ENCODE measurements at places on chromosomes 12 and 14. TPM values are rescaled to one million over a fixed set of nuclear protein-coding genes. Genes with fewer than 3 reads are reported as not detected.

Gene CCDC88C
- 103 TPM for total RNA-seq

Gene CCDC196
- total RNA-seq: not detected

Gene RAB21
- total RNA-seq: 97.0 TPM

Gene DPY19L2
- total RNA-seq: 1.9 TPM

Gene TSPAN11
- total RNA-seq: 0.28 TPM

Gene LRRC43
- total RNA-seq: 0.74 TPM

Gene TCHP
- 25.1 TPM for total RNA-seq

Gene MYF5
- total RNA-seq: not detected

Gene DBX2
- total RNA-seq: not detected

Gene IL26
- total RNA-seq: 0.53 TPM

DNA sequence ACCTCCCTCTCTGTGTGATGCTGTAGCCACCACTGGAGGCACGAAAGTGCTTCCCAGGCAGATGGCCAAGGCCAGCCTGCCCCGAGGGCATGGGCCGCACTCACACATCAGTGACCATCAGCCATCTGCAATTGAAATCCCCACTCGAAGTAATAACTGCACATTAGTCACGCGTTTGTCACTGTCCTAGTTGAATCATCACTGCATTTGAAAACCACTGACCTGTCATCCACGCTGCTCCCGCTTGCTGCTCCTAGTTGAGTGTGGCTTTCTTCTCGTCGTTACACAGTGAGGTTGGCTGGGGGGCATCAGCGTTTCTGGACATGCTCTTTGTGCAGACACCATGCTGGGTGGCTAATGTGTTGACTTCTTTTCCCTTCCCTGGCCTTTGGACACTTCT, 176.1 kb downstream of the ADGRD1 start:
- DNase-seq: no peak

GRCh38 chr14:98923596-98923995, 348.4 kb downstream of the BCL11B start:
- no peak for DNase-seq

GRCh38 chr12:12327802-12328201, 22.2 kb downstream of the MANSC1 start:
- peak; percentile 25 for DNase-seq

DNA sequence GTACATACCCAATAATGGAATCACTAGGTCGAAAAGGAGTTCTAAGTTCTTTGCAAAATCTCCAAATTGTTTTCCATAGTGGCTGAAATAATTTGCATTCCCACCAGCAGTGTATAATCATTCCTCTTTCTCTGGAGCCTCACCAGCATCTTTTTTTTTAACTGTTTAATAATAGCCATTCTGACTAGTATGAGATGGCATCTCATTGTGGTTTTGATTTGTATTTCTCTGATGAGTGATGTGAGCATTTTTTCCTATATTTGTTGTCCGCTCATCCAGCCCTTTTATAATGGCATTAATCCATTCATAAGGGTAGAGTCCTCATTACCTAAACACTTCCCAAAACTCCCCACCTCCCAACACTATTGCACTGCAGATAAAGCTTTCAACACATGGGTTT, 278.3 kb downstream of the SEC23A start:
- no peak for DNase-seq

DNA sequence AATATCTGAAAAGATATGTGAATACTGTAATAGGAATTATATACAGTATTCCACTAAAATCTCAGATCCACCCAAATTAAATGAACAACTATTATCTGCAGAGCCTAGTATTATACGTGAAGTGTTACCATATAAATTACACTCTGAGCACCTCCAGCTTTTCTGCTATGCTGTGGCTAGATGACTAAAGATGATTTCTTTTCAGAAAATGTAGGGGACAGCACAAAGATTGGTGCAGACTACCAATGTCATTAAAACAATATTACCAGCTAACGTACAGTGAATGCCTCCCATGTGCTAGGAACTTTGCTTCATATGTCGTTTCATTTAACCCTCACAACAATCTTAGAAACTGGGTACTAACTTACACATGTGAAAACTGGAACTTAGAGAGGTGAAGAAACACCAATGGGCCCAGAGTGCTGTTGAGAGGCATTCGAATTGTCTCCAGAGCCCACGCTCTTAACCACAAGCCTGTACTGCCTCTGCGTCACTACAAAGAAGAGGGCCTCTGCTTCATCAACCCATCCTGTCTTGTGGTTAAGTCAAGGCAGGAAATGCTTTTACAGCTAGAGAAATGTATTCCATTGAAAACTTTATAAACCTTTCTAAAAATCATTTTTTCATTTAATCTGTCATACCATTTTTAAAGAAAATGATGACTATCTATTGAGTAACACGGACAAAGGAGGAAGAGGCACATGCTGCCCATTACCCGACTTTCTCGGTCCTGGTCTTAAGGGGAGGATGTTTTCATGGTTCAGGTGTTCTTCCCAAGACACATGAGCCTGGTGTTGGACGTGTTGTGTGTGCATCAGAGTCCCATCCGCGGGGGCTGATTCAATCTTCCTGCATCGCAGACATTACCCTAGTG, 1.3 kb downstream of the GPR65 start:
- DNase-seq: peak; percentile 70

- no peak for DNase-seq
These were observed 44.6 kb upstream of the FAR2 start for GRCh38 chr12:29104516-29104915.

GRCh38 chr14:100149851-100150611, 9.4 kb downstream of the DEGS2 start:
- no peak for DNase-seq

GRCh38 chr12:778615-779014, 26.2 kb downstream of the WNK1 start:
- no peak for DNase-seq

DNA sequence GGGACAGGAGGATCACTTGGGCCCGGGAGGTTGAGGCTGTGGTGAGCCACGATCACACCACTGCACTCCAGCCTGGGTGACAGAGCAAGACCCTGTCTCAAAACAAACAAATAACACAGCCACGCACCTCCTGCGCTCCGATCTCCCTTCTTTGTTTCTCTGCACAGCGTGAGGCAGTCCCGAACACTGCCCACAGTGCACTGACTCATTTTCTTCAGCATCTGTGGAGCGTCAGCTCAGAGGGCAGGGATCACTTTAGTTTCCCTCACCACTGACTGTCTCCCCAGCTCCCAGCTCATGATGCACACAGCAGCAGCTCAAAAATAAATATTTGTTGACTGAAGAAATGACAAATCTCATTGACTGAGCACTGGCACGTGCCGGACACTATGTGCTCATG, 883 bp upstream of the MYL2 start:
- no peak for DNase-seq

GRCh38 chr14:94386085-94387031, 2.0 kb downstream of the SERPINA1 start:
- no peak for DNase-seq

DNA sequence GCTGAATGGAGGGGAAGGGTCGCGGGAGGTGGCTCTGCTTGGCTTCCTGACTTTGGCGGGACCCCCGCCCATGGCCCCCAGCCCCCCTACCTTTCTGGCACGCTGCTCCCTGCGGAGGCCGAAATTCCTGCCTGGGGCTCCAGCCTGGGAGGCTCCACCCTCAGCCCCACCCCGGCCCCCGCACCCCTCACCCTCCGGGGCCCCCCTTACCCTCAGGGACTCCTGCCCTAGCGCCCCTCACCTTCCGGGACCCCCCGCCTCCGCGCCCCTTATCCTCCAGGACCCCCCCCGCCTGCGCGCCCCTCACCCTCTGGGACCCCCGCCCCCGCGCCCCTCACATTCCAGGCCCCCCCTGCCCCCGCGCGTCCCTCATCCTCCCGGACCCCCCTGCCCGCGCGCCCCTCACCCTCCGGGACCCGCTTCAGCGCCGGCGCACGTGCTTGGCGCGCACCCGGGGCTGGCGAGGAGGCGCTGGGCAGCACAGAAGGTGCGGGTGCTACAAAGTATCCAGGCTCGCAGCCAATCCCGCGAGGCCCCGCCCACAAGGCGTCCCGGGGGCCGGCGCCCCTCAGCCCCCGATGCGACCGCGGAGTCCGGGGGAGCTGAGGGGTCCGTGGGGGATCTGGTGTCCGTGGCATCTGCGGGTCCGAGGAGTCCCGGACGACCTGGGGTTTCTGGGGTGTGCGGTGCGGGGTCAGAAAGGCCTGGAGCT, at the start of gene ANHX:
TSS of gene ANHX (minus strand) at position 477 of the 712 bp plus-strand sequence. CDS start 1,521 bp downstream, outside the sequence.
- DNase-seq: no peak

DNA sequence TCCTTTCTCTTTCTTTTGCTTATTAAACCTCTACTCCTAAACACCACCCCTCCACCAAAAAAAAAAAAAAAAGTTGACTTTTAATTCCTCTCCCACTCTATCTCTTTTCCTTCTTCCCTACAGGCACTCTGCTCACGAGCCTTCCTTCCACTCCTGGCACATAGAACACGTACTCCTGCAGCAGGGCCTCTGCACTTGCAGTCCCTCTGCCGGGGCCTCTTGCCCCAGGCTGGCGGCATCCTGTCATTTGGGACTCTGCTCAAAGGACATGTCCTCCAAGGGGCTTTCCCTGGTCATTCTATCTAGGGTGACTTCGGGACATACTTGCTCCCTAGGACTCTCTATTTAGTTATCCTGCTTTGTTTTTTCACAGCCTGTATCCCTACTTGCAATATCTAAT, 7.7 kb downstream of the FOS start:
- DNase-seq: no peak

GRCh38 chr14:105601360-105602242, 75.2 kb downstream of the TMEM121 start:
- DNase-seq: no peak

- DNase-seq: peak; percentile 45
These were observed 76.0 kb downstream of the VCPKMT start for GRCh38 chr14:50040401-50040775.

DNA sequence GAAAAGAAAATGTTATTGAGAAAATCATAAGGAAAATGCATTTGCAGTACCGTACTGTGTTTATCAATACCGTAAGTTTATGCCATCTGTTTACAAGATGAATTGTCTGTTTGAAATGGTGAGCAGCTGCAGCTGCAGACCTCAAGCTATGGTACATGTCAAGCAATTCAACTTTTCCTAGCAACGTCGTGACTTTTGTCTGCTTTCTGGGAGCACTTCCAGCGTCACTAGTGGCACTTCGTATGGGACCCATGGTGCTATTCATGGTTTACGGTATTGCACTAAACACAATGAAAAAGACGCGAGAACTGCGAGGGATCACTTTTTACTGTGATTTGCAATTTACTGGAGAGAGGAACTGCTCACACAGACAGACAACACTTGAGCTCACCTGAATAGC, 160.8 kb downstream of the UNC79 start:
- no peak for DNase-seq

DNA sequence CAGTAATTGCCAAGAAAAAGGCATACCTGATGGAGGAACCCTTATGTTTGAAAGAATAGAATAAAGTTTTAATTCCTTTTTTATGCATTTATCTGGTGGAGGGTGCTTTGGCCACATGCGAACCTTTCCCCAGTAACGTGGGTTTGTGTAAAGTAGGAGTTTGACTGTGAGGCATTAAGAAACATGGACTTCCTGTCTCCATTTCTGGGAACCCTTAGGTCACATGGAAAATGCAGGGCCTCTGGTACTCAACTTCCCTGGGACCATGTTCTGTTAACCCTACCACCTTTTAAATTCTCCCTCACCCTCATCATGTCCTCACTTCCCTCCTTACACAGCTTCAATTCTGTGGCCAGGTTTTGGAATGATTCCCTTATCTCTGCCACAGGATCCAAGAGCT, 80.3 kb downstream of the PPM1A start:
- no peak for DNase-seq

GRCh38 chr12:18261273-18261672, at the start of gene PIK3C2G:
TSS of gene PIK3C2G (plus strand) at chr12:18261518. CDS start at chr12:18282082, 20,564 bp downstream.
- no peak for DNase-seq

DNA sequence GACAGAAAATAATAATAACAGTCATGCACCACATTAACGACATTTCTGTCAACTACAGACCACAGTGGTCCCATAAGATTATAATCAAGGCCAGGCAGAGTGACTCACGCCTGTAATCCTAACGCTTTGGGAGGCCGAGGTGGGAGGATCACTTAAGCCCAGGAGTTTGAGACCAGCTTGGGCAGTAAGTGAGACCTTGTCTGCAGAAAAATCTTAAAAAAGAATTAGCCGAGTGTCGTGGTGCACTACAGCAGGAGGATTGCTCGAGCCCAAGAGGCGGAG, 8.6 kb downstream of the NAB2 start:
- no peak for DNase-seq

GRCh38 chr12:104775731-104776231, 182.3 kb downstream of the SLC41A2 start:
- DNase-seq: no peak

DNA sequence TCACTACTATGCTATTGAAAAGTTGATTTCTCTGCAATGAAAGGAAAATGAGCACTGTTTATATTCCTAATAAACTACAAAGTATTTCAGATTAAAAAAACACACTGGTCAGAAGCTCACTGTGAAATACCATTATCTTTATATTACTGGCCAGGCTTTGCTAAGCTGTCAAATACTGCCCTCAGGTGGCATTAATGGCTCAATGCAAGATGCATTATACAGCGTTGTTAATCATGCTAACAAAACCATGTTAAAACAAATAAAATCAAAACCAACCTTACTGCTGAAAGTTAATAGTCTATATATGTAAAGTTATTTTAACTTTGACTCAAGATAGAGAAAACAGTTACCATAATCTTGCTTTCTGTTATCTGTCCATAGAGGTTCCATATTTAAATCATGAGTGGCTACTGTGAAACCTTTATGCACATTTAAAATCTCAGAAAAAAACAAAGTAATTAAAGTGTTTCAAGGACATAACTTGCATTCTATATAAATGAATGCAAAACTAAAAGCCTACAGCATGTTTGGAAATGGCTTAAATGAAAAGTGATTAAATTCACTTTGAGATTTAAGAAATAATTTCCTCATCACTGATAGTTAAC, 121.7 kb downstream of the RALGAPA1 start:
- peak; percentile 26 for DNase-seq

DNA sequence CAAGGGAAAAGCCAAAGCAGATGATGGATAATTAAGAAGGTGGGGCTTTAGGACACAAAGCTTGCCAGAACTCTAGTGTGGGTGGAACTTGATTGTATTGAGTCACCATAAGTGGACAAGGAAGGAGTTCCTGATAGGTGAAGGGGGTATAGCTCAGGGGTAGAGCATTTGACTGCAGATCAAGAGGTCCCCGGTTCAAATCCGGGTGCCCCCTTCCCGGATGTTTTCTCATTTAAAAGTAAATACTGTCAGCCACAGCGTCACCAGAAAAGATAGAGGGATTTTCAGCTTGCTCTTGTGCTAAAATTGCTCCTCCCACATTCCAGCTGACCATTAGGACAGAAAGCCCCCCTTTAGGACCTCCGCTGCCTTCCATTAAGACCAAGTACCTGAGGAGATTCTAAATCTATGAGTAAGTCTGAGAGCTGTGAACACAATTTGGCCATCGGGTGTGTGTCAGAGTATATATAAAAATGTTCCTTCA, 36.6 kb downstream of the DCAF4 start:
- no peak for DNase-seq
